ENCODE measurements at places on chromosomes 2 and 18.

DNA sequence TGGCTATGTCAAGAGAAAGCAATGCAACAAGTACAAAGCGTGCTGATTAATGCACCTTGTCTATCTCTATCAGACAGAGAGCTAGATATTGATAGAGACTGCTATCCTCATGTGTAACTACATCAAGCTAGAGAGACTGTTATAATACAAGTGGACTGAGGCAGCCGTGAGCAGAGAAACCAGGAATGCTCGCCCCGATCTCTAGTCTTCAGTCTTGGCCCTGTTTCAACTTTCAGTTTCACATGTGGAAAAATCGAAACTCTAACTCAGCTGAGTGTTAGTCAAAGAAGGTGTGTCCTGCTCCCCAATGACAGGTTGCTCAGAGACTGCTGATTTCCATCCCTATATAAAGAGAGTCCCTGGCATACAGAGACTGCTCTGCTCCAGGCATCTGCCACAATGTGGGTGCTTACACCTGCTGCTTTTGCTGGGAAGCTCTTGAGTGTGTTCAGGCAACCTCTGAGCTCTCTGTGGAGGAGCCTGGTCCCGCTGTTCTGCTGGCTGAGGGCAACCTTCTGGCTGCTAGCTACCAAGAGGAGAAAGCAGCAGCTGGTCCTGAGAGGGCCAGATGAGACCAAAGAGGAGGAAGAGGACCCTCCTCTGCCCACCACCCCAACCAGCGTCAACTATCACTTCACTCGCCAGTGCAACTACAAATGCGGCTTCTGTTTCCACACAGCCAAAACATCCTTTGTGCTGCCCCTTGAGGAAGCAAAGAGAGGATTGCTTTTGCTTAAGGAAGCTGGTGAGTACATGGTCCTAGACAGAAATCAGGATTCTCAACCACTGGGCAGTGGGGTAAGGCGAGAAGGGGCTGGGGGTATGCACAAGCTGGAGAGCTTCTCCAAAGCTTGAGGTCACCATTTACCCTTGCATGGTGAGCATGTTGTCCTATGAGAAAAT is at the start of gene RSAD2:
Gene RSAD2 (plus strand): TSS at position 376 of the 903 bp plus-strand sequence. CDS start 24 bp downstream, at position 400.
- no peak for DNase-seq

- DNase-seq = no peak
Measured at GRCh38 chr18:5318061-5318700, 22.7 kb upstream of the ZBTB14 start.

- DNase-seq = no peak
Measured at GRCh38 chr2:207160115-207160514, 5.6 kb downstream of the KLF7 start.

DNA sequence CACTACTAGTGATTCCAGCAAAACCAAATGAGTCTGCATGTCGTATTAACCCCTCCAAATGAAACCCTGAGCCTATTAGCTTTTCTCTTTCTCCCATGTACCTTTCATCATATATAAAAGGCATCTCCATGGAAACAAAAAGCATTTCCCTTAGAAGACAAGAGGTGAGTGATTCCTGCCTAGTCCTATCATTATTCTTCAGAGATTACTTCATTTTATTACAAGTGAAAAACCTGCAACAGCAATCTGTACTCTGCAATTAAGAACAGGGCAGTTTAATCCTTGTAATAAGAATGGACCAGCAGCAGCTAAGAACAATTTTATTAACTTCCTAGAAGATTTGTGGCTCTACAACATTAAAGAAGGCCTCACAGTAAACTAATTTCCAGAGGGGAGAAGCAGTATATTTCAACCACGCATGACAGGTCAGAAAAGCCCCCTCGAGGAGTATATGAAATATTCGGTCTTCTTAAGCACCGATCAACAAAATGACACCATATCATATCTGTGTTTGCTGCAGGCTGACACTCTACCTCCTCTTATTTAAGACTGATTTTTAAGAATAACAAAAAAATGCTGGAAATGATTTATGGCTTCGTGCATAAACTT is 132.3 kb upstream of the TFPI start:
- no peak for DNase-seq

GRCh38 chr18:55588111-55588869 is at the start of gene TCF4:
TCF4 (minus strand) TSS chr18:55588192; CDS start chr18:55587116, 1,076 bp downstream.
- DNase-seq = no peak

DNA sequence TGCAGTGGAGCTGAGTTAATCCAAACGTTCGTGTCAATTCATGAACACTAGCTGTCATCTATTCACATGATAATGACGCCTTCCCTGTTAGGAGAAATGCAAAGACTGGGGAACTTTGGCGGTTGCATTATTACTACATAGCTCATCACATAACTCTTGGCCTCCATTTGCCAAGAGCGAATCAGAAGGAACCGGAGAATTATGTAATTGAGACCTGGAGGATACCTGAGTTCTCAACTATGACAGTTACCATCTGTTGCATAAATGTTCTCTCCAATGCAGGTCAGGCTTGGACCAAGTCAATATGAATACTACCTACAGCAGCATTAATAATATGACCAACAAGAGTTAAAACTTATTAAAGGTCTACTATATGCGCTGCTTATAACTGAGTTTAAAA is 274.5 kb downstream of the CLIP4 start:
- no peak for DNase-seq

DNA sequence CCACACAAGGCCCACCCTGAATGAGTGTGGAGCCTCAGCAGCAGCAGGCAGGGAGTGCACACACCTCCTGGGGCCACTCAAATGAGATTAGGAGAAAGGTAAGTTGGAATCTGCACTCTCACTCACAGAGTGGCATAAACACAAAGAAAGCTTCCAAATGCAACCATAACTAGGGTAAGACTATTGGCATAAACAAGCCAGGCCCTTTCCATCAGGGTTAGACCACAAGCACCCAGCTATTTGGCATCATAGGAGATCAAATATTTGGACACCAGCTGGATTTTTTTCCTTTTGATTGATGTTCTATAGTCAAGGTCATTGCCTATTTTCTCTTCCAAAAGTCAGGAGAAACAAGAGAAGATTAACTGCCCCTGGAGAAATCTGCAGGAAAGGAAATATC is 471.5 kb downstream of the TXNL1 start:
- no peak for DNase-seq

DNA sequence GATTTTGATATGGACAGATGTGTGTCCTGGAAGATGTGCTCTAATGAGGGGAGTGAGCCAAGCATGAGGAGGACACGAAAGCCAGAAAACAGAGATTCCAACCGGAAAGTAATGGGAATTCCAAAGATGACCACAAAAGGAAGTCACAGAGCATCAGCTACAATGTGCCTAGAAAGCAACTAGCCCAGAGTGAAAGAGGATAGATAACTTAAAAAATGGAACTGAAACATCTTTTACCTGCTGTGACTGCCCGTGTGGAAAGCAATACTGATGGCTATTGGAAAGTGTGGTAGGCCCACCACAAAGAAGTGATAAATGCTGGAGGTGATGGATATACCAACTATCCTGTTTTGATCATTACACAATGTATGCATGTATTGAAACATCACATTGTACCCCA is 21.6 kb downstream of the DNMT3A start:
- no peak for DNase-seq

- DNase-seq = no peak
Measured at GRCh38 chr2:176599796-176600485, 330.7 kb downstream of the MTX2 start.

GRCh38 chr18:44725300-44726058 is 44.8 kb downstream of the SETBP1 start:
- peak; percentile 52 for DNase-seq

- no peak for DNase-seq
Measured at GRCh38 chr2:45285771-45286390, 276.6 kb upstream of the SIX2 start.

GRCh38 chr2:29475499-29475898 is 360.3 kb downstream of the CLIP4 start:
- DNase-seq = no peak

DNA sequence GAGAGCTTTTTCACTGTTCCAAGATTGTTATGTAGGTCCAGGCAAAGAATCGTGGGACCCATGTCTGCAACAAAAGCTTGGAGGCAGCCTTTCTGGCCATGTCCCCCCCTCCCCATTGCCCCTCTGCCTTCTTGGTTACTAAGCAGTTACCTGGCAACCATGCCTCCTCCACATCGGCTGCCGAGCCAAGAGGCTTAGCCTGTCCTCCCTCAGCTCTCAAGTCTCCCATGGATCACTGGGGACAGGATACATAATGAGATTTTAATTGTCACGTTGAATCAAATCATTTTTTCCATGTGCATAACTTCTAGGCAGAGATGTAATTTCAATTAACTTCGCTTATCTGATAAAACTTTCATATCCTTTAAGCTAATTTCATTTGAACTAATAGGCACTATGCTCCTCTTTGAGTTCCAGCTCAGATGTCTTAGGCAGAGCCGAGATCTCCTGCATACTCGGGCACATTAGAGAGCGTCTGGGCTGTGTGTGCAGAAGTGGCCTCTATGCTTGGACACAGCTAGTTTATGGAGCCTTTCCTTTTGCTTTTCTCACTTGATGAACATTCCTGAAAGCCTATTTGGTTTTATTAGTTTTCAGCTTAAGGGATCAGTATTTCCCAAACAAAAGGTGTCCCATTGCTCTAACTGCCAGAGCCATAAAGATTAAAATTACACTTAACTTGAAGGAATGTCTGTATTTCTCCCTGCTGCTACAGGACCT is 80.7 kb downstream of the LYPD1 start:
- no peak for DNase-seq

- DNase-seq = no peak
Measured at GRCh38 chr2:40123746-40124145, 328.1 kb downstream of the SLC8A1 start.

GRCh38 chr2:240809276-240809675 is 10.7 kb downstream of the KIF1A start:
- DNase-seq = no peak

DNA sequence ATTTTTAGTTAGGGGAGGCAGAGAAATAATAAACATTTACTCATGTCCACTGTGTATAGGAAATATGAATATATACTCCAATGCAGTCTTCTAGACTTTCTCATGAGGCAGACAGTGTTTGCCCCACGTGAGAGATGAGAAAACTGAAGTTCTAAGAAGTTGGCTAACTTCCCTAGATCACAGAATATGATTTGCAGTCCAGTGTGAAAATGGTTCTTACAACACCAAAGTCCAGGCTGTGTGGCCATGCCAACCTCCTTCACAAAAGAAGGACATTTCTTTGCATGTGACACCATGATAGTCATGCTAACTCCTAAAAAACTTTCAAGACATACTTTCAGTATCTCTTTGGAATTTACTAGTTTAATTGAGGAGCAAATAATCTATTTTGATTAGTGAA is 143.7 kb downstream of the IRS1 start:
- no peak for DNase-seq

DNA sequence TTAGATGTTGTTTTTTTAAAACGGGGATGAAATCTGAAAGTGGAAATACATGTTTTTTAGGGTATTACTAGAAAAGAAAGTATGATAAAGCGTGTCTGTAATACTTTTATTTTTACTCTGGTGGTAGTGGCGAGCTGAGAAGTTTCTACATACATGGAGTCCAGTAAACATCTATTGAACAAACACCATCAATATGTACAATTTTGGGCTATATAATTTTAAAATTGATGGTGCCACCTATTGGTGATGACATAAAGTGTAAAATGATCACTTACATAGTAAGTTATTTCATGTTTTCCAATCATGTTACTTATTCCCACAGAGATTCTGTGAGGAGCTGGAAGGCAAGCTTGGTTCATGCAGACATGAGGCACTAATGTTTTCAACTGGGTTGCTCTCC is 31.5 kb upstream of the NFE2L2 start:
- no peak for DNase-seq

DNA sequence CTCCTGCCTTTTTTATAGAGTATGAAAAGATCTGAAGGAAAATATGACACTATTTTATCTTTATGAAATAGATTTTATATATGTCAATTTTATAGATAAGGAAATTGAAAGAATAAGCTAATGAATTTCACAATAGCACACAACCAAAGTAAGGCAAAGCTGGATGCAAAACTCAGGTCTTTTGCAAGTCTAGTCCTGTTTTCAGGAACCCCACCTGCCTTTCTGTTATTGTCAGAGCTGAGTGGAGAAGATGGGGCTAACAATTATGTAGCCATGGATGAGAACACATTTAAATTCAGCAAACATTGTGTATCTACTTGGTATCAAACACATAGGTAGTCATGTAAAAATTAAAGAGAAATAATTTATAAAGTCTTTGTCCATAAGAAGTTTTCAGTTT is 161.5 kb upstream of the ZEB2 start:
- no peak for DNase-seq

GRCh38 chr2:200408428-200409316 is 101.2 kb downstream of the KCTD18 start:
- no peak for DNase-seq

DNA sequence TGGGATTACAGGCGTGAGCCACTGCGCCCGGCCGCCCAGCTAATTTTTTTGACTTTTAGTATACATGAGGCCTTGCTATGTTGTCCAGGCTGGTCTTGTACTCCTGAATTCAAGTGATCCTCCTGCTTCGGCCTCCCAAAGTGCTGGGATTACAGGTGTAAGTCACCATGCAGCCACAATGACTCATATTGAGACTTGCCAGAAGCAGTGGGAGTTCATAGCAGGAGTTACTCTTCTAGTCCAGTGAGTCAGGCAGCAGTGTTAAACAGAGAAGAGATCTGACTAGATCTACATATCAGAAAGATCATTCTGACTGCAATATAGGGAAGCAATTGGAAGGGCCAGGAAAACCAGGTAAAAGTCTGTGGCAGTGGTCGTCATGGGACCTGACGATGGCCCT is 1.5 kb upstream of the FLACC1 start:
- DNase-seq = no peak

- no peak for DNase-seq
Measured at GRCh38 chr2:15041429-15041837, 408.9 kb downstream of the LRATD1 start.

DNA sequence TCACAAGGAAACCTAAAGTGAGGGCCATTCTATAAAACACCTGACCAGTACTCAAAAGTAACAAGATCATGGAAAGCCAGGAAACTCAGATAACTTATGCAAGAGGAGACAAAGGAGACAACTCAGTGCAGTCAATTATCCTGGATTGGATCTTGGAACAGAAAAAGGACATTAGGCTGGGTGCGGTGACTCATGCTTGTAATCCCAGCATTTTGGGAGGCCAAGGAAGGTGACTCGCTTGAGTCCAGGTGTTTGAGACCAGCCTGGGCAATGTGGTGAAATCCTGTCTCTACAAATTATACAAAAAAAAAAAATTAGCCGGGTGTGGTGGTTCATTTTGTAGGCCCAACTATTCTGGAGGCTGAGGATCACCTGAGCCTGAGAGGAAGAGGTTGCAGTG is 424.5 kb upstream of the SPRED2 start:
- no peak for DNase-seq

GRCh38 chr18:54742120-54742519 is 86.2 kb upstream of the RAB27B start:
- DNase-seq = no peak

GRCh38 chr2:27638037-27638637 is 9.3 kb downstream of the GPN1 start:
- no peak for DNase-seq

- DNase-seq = peak; percentile 15
Measured at GRCh38 chr18:23573626-23574431, 12.5 kb downstream of the NPC1 start.

DNA sequence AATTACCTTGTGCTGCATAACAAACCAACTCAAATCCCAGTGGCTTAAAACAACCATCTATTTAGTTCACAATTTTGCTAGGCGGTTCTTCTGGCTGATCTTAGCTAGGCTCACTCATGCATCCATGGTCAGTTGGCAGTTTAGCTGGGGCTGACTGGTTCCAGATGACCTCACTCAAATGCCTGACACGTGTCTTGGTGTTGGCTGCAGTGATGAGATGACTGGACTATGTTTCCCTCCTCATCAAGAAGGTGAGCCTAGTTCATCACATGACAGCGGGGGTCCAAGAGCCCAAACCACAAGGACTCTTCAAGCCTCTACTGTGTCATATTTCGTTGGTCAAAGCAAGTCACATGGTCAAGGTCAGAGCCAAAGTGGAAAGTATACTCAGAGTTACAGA is 42.7 kb upstream of the ACTR3 start:
- DNase-seq = no peak

All from stimulated activated CD8-positive, alpha-beta memory T cell treated with anti-CD3 and anti-CD28 coated beads, Interleukin-4, amount 100 ng/mL, for 24 hours (primary cell).